T-helper 17 cell (primary cell): ENCODE measurements at places on chromosomes 16 and 17.

DNA sequence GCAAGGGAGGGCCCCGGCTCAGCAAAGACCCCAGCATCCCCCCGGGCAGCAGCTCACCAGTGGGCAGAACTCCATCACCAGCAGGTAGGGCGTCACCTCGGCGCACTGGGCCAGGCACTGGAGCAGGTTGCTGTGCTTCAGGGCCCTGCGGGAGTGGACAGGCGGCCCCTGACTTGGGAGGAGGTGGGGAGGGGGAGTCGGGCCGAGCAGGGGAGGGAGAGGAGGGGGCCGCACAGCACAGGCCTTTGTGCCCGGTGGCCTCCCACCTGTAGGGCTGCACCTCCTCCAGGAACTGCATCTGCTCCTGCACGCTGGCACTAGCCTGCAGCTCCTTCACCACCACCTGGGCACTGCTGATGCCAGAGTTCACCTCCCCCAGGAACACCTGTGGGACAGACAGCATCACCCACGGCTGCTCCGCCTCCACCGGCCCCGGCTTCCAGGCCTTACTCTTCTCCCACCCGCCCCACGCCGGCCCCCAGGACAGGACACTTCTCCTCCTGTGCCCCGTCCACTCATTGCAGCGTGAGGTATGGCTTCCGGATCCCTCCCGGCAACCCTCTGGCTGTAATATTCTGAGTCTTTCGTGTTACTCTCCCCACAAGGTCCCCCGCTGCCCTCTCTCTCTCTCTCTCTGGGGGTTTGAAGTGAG, 37.7 kb upstream of the PVALEF start:
- DNase-seq: no peak

DNA sequence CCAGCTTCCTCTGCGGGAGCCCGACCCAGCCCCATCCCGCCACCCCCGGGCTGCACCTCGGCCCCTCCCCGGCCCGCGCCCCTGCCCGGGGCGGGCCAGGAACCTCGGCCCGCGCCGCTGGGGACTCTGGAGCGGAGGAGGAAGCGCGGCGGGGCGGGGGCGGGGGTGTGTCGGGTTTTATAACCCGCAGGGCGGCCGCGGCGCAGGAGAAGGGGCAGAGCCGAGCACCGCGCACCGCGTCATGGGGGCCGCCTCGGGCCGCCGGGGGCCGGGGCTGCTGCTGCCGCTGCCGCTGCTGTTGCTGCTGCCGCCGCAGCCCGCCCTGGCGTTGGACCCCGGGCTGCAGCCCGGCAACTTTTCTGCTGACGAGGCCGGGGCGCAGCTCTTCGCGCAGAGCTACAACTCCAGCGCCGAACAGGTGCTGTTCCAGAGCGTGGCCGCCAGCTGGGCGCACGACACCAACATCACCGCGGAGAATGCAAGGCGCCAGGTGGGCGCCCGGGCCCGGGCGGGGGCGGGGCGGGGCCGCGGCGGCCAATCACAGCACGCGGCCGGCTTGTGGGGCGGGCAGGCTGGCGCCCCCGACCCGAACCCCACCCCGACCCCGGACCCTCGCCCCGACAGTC, at the start of gene ACE:
ACE (plus strand) TSS at position 208 of the 626 bp plus-strand sequence; CDS start at position 242, 34 bp downstream.
- DNase-seq: peak; percentile 29

DNA sequence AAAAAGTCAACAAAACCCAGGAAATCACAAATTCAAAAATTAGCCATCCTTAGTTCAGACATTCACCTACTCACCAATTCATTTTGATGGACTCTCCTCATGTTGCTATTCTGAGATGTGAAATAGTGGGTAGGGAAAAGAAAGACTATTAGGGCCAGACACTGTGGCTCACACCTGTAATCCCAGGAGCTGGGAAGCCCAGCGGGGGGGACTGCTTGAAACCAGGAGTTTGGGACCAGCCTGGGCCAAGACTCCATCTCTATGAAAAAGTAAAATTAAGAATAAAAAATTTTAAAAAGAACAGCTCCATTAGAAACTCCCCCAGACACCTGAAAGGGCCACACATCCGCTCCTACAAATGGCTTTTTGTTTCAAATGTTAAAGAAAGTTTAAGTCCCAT, 21.4 kb downstream of the UBE2O start:
- DNase-seq: no peak

- peak; percentile 60 for DNase-seq
These were observed at the start of gene GH2 for GRCh38 chr17:63881935-63882601. TSS of gene GH2 (minus strand) at chr17:63881944. CDS start at chr17:63881801, 143 bp downstream.

DNA sequence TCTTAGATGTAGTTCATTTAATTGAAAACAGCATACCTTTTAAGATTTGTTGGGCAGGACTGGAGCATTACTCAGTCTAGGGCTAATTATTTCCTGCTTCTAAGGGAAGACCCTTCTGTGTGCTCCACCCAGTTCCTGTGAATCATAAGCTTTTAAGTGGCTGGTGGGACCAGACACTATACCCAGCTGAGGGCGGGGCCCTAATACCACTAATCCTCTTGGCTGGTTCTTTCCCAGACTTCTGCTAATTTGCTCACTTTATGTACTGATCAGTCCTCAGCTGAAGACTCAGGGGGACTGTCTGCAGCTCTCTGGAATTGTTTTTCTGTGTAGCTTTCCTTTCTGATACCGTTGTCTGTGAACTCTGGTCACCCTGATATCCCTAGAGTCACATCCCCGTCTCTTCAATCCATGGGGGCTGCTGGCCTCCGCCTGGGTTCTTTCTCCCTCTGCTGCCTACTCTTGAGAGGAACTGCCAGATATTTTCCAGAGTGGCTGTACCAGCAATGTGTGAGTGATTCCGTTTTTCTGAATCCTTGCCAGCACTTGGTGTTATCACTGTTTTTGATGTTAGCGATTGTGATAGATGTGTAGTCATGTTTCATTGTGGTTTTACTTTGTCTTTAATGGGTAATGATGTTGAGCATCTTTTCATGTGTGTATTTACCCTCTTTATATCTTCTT, 35.1 kb downstream of the MFSD11 start:
- peak; percentile 56 for DNase-seq

GRCh38 chr16:77894162-77894561, 105.8 kb downstream of the VAT1L start:
- no peak for DNase-seq

DNA sequence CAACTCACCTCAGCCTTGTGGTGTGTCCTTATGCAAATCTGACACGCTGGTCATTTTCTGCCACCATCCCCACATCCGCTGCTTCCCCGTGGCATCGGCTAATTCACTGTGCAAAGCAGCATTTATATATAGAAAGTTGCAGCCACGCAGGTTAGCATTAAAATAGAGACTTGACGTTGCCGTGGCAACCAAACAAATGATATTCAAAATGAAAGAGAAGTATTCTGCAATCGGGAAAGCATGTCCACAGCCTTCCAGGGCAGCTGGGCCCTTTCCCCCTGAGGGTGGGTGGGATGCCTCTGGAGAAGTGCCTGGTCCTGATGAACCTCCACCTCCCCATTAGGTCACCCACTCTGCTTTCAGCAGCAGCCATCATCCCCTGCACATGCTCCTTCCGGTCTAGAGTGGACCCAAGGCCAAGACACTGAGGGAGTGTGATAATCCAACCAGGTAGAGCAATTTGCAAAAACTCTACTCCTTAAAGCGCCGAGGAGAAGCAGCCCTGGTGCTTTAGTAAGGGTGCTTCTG, 138.7 kb downstream of the GAS7 start:
- no peak for DNase-seq

- no peak for DNase-seq
These were observed 78.8 kb downstream of the BRIP1 start for GRCh38 chr17:61784510-61784909.

GRCh38 chr17:39787743-39788484, 50.2 kb downstream of the GRB7 start:
- no peak for DNase-seq

GRCh38 chr17:64091116-64091515, 38.8 kb downstream of the ERN1 start:
- DNase-seq: no peak

DNA sequence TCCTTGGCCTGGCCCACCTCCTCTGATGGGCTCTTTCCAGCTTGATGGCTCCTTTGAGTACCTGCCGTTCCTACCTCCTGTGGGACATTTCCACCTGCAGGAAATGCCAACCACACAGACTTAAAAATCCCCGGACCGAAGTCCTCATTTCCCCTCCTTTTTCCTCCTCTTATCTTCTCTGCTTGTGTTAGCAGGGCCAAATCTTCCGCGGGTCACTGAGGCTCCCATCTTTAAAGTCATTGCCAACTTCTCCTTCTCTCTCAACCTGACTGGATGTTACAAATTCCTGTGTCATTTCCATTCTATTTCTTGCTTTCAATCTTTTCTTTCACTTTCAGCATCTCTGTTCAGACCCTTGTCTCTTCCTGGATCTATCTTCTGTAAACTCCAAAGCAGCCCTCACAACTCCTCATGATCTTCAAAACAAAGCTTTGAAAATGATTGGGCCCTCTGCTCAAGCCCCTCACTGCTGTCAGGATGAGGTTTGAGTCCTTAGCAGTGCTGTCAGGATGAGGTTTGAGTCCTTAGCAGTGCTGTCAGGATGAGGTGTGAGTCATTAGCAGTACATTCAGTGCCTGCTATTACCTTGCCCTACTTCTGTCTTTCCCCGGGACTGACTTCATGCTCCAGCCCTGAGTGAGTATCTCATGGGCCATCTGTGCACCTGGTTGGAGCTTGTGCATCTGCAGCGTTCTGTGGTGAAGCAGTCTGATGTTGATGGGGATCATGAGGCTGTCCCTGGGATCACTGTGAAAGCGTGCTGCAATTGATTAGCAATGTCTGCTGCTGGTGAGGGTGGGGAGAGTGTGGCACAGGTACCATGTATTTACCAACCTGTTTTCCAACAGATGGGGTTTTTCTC, 100.1 kb downstream of the IRF8 start:
- no peak for DNase-seq

GRCh38 chr17:65888649-65889048, 303.3 kb downstream of the CEP112 start:
- no peak for DNase-seq

- DNase-seq: no peak
These were observed 57.2 kb downstream of the SDK2 start for GRCh38 chr17:73586921-73587602.

GRCh38 chr16:2229632-2230250, 6.3 kb downstream of the E4F1 start:
- no peak for DNase-seq
